ENCODE measurements at places on chromosomes 2 and 18.

DNA sequence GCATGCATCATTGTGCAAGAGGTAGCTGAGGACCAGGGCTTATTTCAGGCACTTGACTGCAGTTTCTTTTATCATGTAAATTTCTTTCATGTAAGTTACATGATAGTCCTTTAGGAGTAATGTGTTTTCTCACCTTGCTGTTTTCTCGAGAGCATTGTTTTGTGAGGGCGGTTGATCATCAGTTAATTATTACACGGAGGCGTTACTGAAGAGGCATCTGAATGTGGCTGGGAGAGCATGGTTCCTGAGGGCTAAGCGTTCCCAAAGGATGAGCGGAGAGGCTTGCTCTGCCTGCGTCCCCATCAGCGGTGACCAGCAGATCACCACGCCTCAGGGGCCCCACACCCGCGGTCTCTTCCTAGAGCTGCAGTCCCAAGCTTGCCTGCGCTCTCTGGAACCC, 156.1 kb upstream of the NFATC1 start:
- no peak for DNase-seq

- no peak for DNase-seq
These were observed 95.2 kb downstream of the TFCP2L1 start for GRCh38 chr2:121189661-121190381.

GRCh38 chr2:79980816-79981215, 323.7 kb downstream of the LRRTM1 start:
- no peak for DNase-seq

- DNase-seq = no peak
These were observed 160.9 kb downstream of the BAZ2B start for GRCh38 chr2:159455330-159455918.

DNA sequence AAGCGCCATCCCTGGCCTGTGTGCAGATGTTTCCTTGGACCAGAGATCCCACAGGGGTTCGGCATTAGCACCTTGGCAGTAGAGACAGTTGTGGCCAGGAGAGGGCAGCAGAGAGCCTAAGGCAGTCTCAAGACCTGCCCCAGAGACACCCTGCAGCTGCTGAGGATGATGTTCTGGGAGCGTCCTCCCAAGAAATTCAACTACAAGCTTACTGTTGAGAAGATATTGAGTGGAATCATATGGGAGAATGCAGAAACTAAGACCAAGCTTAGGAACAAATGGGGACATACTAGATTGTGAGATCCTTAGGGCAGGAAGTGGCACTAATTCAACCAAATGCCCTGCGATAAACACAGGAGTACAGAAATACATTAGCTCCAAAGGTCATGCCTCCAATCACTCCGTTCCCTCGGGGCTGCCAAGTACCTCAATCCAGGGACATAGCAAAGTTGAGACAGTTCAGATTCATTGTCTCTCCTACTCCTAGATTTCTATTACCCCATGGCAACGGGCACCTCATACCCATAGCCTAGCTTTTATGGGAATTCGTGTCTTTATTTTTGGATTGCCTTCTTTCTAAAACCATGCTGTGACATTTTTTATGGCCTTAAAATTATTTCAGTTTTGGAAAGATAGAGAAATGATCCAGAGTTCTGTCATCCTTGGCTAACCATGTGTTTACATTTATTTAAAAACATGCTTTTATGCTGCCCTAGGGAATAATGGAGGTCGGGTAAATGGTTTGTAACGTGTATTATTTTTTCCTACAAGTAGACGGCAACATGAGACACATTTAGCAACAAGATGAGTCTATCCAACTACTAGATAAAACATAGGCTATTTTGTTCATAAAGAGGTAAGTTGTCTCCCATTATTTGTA, 2.2 kb upstream of the ERMN start:
- DNase-seq = peak; percentile 83

DNA sequence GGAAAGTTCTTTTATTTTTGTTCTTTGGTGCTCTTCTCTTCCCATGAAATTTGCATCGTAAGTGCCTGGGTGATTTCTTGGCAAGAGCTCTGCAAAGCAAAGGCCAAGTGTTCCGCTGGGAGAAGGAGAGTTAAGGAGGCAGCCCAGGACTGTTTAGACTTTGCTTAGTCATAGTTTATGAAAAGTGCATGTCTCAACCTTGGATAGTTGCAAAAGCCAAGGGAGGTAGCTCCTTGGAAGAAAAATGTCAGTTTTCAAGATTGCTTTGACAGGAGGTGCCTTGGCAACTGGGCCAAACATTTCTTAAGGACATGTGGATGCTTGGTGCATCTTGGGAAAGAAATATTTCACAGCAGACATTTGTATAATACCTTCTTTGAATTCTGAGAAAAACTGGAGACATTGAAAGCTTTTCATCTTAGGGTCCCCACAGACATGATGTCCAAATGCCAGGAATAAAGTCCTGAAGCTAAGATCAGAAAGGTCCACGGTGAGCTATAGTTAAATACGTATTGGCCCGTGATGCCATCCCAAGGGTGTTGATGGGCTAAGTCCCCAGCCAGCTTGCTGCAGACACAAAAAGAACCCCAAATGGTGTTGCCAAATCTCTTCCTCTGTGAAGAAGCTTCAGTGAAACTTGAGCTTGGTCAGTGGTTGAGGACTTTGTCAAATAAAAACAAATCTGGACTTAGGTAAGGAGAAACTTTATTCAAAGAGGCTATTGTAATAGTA, 96.3 kb upstream of the THUMPD2 start:
- DNase-seq = peak; percentile 89

GRCh38 chr2:165903406-165903805, 50.2 kb downstream of the TTC21B start:
- no peak for DNase-seq

- no peak for DNase-seq
These were observed 173.0 kb upstream of the ALKAL2 start for GRCh38 chr2:460861-461260.

- no peak for DNase-seq
These were observed 156.7 kb downstream of the SLC4A10 start for GRCh38 chr2:161780881-161781280.

All from brain microvascular endothelial cell (primary cell).